ENCODE measurements at places on chromosomes 11 and 22.

GRCh38 chr11:38448284-38448683 lies 1850.2 kb upstream of the RAG2 start:
- no peak for DNase-seq

DNA sequence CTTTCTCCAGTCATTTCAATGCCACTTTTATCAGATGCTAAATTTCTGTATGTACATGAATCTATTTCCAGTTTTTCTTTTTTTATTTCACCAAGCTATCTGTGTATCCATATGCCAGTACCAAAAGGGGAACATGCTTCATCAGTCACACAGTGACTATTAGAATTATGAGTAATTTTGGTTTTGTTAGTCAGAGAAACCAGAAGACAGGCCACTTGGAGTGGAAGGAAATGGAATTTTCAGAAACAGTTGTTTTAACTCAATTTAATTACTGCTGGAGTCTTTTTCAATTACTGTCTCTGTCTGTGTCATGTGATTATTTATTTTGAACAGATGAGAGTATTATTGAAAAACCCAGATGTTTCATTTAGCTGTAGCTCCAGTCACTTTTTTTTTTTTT lies 84.6 kb upstream of the ANO3 start:
- no peak for DNase-seq

DNA sequence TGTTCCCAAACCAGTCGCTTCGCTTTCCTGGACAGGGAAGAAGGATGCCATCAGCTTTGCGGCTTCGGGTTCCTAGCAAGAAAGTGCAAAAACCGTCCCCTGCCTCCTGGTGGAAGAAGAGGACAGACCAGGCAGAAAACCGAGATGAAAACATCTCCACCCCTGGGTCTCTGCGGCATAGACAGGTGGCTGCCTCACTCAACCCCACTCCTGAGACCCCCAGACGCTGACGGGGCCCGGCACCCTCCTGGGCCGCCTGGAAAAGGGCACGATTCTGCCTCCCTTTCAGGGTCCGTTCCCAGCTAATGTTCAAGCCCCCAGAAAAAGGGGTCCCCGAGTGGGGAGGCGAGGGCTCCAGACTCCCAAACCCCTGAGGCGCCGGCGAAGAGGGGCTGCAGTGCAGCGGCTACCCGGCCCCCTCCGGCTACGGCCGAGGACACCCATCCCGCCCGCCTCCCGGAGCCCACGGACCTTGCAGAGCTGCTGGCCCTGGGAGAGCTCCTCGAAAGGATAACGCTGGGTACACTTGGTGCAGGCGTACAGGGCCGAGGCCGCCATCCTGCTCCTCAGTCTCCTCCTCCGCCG lies 569 bp downstream of the FAM76B start:
- no peak for DNase-seq

GRCh38 chr11:34948696-34949095 lies 32.3 kb downstream of the PDHX start:
- no peak for DNase-seq

DNA sequence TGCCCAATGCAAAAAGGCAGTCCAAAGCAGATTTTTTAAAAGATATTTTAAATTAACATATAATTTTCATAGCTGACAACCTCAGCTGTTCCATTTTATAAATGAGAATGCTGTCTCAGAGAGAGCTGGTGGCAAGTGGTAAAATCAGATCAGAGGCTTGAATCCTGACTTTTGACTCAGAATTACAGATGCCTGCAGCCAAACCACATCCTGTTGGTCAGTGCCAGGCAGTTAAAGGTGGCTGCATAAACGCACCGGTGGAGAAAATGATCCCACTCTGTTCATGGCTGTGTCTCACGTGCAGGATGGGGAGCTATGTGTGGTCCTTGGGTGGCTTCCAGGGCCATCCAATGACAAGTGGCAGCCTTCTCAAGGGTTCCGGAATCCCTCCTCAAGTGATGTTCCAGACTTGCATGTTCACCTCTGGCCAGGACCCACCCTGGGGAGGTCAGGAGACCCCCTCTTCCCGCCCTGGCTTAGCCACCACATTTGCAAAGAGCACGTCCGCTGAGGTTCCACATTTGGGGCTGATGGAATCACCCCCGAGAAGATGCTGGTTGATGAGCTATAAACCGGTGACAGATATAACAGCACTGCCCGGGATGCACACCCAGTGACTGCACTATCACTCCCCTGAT lies 155.5 kb downstream of the SHANK2 start:
- no peak for DNase-seq

DNA sequence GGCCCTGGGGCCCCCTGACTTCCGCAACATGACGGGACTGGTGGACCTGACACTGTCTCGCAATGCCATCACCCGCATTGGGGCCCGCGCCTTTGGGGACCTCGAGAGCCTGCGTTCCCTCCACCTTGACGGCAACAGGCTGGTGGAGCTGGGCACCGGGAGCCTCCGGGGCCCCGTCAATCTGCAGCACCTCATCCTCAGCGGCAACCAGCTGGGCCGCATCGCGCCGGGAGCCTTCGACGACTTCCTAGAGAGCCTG lies 992 bp downstream of the LRFN4 start:
- no peak for DNase-seq

DNA sequence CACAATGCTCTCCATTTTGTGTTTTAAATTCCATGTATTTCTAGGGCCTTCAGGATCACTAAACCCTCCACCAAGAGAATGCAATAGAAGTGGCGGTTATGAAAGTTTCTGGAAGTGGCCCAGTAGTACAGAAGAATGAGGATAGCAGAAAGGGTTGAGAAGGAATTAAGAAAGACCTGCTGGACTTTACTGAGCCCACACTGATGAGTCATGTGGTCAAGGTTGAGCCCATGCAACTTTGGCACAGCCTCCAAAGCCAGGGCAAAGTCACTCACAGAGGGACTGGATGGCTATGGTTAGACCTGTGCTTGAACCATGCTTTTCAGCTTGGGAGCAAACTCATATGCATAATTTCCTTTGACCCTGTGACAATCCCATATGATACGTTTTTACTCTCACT lies 102.9 kb upstream of the PLET1 start:
- no peak for DNase-seq

- no peak for DNase-seq
Observed at GRCh38 chr11:70183483-70184176, 19.5 kb upstream of the FADD start.

DNA sequence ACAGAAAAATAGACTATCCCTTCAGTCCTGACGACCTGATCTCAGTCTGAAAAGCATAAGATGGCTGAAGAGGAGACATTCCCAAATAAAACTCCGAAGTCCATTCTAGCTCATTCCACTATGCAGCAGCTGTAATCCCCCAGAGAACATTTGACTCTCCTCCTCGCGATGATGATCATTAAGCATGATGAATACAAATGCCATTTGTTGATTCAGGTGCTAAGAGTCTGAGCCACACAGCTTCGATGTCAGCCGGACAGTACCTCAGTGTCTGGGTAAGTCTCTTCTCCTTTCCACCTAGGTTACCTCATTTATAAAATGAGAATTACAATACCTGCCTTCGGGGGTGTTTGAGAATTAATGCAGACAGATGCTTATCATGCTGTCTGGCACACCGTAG lies 94.8 kb downstream of the TENM4 start:
- DNase-seq = no peak

GRCh38 chr11:22192289-22192641 lies 620 bp upstream of the ANO5 start:
- DNase-seq = no peak

DNA sequence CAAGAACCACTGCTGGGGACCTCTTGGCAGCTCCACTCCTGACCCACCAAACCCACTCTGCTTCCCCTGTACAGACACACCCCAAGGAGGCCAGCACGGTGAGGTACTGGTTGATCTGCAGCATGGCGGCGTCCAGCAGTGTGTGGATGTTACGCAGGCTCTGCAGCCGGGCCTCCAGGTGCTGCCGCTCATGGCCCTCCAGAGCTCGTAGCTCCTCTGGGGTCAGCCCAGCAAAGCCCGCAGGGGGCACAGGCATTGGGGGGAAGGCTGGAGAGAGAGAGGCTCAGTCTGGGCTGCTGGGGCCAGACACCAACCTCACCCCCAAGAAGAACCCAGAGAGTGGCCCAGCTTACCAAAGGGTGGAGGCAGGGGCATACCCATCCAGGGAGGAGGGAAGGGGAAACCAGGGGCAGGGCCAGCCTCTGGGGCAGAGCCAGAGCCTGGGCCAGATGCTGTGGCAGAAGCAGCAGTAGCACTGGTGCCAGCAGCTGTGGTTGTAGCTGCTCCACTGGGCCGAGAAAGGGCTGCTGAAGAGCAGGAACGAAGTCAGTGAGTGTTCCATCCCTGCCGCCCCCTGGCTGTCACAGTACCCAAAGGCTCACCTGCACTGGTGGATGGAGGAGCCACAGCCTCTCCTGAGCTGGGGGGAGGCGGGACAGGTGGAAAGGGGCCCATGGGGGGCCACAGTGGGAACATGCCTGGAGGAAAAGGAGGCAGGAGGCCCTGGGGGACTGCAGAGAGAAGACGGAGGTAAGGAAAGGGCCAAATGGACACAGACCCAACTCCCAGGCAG lies 4.5 kb downstream of the SYVN1 start:
- DNase-seq = no peak

- DNase-seq = no peak
Observed at GRCh38 chr11:92830377-92831155, 138.9 kb upstream of the MTNR1B start.

- DNase-seq = no peak
Observed at GRCh38 chr11:46920755-46921154, 2.4 kb upstream of the LRP4 start.

DNA sequence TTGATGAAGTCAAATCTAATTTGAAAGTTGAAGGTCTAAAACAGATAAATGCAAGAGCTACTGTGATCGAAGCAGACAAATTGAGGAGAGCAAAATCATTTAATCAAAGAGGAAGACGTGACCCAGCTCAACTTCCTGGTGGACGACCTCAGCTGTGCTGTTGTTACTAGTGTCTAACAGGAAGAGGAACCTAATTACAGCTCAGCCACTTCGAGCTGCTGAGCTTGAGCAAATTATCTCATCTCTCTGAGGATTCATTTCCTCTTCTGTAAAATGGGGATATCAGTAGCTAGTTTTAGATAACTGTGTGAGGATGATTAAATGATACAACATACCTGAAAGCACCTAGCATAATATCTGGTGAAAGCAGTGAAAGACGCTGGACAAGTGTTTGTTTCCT lies 48.6 kb upstream of the OLFML1 start:
- DNase-seq = no peak

DNA sequence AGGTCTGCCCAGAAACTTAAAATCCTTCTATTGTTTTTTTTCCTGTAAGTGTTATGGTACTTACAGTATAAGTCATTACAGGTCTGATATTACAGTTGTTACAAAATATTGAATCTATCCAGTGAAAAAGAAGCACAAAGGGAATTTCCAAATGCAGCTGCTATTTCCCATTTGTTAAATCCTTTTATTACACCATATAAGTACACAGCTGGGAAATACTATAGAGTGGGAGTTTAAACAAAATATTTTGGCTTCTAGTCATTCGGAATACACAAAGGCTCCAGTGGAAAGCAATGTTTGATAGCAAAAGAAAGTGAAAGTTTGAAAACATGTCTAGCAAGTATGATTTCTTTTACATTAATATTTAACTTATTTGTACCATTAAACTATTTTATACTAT lies 18.0 kb downstream of the SOX6 start:
- no peak for DNase-seq

DNA sequence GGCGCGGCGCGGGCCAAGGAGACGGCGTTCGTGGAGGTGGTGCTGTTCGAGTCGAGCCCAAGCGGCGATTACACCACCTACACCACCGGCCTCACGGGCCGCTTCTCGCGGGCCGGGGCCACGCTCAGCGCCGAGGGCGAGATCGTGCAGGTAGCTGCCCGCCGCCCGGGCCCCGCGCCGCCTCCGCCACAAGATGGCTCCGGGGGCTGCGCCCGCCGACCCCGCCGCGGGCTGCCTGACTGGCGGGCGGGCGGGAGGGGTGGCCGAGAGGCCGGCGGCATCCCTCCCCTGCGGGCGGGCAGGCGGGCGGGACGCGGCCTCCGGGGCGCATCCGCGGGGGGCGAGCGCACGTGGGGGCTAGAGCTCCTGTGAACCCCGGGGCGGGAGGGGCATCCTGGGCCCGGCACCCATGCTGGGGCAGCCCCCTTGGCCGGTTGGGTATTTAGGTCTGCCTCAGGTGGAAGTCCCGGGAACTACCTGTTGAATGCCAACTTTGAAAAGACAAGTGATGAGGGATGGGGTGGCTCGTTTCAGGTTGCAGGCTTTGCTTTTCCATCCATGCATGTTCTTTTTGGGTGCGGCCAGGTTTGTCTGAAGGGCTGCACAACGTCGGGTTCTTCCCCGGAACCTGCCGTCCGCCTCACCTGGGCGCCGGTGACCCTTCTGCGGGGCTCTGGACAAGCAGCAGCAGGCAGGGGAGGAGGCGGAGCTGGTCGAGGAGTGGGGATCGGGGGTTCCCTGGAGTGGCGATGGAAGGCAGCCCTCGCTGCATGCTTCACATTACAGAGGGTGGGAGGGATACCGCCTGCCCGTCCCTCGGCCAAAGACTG lies 760 bp downstream of the ZNRF3 start:
- DNase-seq = no peak

DNA sequence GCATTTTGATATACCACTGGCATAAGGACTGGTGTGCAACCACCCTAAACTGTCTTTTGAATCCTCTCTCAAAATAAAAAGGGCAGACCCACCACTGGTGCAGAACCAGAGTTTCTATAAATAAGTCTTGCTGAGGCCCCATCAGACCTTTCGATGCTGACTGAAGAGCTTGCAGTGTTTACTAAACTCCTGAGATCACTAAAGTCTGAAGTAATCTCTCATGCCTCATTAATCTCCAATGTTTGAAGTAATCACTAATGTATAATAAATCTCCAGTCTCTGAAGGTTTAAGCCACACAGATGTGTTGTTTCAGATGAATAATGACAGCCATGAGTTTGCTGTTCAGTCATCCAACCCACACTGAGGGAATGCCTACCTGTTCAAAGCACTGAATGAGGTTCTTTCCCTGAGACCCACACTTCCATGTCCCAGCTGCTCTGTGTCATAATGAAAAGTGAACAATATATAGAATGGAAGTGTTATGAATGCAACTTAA lies 50.6 kb upstream of the DEUP1 start:
- DNase-seq = no peak

- no peak for DNase-seq
Observed at GRCh38 chr11:73173755-73174494, 31.8 kb upstream of the FCHSD2 start.

GRCh38 chr11:14112721-14113120 lies 150.2 kb downstream of the SPON1 start:
- DNase-seq = no peak

DNA sequence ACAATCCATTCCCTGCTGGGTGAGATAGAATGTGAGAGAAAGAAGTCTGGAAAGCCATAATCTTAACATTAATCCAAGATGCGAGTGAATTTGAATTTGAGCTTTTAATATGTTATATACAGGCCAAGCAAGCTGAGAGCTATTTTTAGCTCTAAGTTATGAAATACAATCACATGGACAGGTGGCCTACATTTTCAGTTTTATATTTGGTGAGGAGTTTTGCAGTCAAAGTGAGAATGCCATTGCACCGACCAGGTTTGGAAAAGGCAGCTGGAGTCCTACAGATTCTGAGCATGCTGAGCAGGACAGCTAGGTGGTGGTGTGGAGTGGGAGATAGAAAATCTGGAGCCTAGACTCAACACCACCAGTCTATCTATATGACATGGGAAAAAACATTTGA lies 12.0 kb downstream of the OR5B21 start:
- no peak for DNase-seq
